ENCODE measurements at places on chromosomes 16 and 17. TPM values are rescaled to one million over a fixed set of nuclear protein-coding genes. Genes with fewer than 3 reads are reported as not detected.

Gene NAGS
- 1.6 TPM for total RNA-seq

Gene MMP2
- not detected for total RNA-seq

Gene RNU2-1
- total RNA-seq: 5,662 TPM

Gene SYNRG
- total RNA-seq: 130 TPM

Gene CCL8
- not detected for total RNA-seq

Gene CMTM2
- total RNA-seq: 0.95 TPM

Gene TNFRSF13B
- not detected for total RNA-seq

Gene KCNH4
- total RNA-seq: not detected

Gene CACNG4
- 3.8 TPM for total RNA-seq

Gene KLHL36
- 90.4 TPM for total RNA-seq

Gene ZP2
- total RNA-seq: not detected

Gene MEFV
- not detected for total RNA-seq

Gene LRRC37B
- total RNA-seq: 13.7 TPM

Gene NOTUM
- total RNA-seq: not detected

Gene CD68
- total RNA-seq: 28.6 TPM

Gene GAS7
- 0.59 TPM for total RNA-seq
